ENCODE measurements at places on chromosomes 7 and 10.
A peak's percentile ranks its signal among the peaks of the same experiment; 100 is the strongest.

GRCh38 chr10:70381471-70382421 is 679 bp downstream of the LRRC20 start:
- DNase-seq = no peak

GRCh38 chr7:29345590-29345989 is 151.0 kb downstream of the CHN2 start:
- no peak for DNase-seq

- DNase-seq = no peak
These were observed 88.3 kb upstream of the CACUL1 start for GRCh38 chr10:118842843-118843624.

DNA sequence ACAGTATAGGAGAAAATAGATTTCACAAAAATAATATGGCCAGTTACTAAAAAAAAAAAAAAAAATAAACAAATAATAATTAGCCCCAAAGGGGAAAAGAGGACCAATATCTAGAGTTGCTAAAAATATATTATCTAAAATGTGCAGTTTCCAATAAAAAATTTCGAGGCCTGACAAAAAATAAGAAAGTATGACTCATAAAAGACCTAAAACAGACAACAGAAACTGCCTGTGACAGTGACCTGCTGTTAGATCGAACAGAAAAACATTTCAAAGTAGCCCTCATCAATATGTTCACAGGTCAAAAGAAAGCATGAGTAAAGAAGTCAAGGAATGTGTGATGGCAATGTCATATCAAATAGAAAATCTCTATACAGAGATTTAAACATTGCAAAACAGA is 11.8 kb upstream of the TSPAN12 start:
- DNase-seq = no peak

- DNase-seq = no peak
These were observed 42.8 kb downstream of the HERPUD2 start for GRCh38 chr7:35652124-35652523.

DNA sequence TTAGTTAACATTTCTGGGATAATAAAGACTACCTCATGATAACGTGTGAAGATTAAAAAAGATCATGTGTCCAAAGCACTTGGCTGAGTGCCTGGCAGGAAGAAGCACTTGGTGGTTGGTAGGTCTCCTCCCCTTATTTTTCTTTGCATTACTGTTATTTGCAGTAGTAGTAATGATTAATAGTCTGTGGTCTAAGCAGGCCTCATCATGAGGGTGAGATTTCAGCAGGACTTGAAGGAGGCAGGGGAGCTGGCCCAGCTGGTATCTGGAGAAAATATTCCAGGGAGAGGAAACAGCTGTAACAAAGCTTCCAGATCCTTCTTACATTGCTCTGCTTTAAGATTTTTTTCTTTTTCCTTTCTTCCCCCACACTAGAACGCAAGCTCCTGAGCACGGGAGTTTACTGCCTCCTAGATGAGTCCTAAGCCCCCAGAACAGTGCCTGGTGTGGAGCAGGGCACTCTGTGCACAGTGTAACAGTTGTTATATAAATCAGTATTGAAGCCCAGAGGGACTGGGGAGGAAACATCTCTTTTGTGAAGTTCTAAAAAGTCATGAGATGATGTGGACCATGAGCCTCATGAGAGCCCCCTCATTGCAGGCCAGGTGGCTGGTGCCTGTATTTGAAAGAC is 31.1 kb upstream of the RHEB start:
- no peak for DNase-seq

DNA sequence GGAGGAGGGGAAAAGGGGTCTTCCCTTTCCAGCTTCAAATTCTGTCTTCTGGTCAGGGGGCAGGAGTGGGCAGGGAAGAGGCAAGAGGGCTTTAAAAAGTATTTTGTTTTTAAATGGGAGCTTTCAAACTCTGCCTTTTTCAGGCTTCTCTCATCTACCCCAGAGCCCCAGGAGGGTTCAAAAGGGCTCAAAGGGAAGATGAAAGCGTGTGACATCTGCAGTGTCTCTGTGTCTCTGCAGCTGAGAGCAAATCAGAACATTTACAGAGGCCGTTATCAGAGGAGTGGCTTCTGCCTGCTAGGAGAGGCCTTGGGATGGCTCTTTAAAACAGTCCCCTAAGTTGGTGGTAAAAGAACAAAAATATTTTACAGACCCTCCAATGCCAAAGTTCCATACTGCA is 30.3 kb downstream of the TRIM8 start:
- DNase-seq = no peak

- DNase-seq = no peak
These were observed 192.6 kb downstream of the CFTR start for GRCh38 chr7:117672453-117672852.

GRCh38 chr10:33982995-33983394 is 648.5 kb upstream of the NRP1 start:
- no peak for DNase-seq

DNA sequence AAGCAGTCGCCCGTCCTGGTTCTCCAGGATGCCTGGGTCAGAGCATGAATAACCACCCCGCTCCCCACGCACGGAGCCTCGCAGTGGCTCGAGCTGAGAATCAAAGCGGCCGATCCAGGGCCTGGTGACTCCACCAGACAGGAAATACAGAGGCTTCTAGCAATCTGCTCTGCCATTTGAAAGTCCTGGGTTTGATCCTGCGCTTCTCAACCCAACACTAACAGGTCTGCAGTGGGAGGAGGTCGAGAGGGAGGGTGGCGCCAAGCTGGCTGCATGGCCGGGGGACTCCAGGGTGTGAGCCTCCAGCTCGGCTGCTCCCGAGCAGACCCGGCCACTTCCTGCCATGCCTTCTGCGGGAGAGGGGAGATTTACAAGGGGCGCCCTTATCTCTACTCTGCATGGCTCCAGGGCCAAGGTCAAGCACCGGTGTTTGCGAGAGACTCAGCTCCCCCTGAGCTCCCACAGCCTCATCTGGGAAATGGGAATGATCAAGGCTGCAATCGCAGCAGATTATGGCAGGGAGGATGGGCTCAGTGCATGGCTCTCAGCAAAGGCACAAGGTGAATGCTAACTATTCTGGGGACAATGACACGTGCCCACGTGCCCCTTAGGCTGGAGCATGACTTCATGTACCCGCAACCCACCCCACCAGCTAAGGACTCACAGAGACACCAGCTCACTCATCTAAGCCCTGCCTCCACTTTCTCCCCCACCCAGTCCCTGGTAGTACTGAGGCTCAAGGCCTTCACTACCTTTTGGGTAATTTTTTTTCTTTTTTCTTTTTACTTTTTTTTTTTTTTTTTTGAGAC is 73.9 kb upstream of the TNRC18 start:
- DNase-seq = no peak

DNA sequence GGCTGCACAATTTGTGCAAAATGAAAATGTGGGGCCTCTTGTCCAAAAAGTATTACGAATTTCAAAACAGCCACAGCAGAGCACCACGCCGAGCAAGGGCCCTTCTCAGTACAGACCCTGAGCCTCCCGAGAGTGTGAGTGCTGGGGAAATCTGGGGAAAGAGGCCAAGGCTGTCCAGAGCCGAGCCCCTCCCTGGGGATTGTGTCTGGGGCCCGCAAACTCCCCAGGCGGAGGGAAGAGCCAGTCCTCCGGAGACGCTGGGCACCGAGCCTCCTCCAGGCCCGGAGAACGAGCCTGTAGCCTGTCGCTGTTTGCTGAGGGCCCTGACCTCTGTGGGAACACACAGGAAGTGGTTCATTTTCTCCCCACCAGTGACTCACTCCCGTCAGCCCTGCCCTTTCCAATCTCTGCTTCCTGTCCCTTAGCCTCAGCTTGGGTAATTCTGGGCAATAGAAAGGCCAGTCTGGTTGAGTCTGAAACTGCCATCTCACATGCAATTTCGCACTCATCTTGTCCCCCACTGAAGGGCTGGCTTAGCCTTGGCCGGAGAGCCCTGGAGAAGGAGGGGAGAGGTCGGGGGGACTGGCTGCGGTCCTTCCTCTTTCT is 19.5 kb upstream of the GNA12 start:
- DNase-seq = peak; percentile 12

DNA sequence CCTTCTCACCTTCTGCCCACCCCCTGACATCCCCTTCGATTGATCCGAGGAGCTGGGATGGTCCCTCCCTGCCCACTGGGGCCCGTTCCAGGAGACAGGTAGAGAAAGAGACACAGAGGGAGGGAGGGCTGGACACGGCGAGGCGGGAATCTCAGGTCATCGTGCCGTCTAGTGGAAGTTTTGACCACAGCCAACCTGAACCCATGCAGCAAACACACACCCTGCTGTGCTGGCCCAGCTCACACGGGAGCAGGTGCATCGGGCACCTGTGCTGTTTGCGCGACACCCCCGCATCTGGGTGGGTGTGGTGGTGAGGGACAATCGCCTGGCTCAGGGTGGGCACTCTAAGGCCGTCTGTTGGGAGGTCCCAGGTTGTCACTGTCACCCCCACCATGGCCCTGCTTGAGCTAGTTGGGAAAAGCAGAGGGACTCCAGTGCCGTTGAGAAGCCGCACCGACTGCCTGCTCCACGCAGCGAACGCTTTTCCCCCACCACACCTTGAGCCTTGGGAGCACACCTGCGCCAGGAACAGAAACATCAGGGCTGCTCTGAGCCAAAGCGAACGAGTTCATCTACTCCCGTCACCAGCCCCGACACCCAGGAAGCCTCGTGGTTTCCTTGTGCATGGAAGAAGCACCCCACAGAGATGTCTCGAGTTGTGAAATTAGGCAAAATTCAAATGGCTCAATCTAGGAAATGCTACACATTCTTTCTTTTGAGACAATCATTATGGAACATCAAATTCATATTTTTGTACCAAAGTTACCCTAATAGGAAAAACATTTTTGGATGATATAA is 285.8 kb downstream of the DNAJB6 start:
- DNase-seq = no peak

GRCh38 chr10:78937393-78937792 is 131.4 kb upstream of the ZMIZ1 start:
- DNase-seq = no peak

DNA sequence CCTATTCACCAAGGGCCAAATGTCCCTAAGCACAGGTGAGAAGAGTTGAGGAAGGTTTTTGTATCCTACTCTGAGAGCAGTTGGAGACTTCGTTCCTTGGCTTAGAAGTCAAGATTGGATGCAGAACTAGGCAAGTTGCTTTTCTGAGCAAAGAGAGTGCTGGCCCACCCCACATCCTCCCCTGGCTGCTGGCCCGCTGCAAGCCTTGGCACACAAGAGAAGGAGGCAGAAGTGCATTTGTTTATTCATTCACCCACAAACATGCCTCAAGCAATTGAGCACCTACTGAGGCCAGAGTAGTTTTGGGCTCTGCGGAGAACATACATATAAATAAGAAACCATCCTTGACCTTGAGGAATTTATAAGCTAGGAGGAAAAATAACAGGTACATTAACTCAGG is 318.9 kb downstream of the KCNMA1 start:
- DNase-seq = no peak

DNA sequence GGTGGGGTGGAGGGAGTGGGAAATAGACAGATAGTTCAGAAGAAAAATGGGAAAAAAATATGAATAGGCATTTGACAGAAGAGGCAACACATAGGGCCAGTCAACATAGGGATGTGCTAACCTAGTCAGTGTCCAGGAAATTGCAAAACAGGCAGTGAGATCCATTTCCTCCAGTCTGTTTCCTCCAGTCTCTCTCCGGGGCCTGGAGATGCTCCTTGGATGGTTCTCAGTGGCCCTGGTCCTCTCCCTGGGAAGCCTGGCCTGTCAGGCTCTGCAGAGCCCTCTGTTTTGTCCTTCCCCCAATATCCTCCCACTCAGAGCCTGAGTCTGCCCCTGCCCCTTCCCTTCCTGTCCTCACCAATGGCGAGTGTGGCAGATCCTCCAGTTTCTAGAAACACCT is 52.6 kb downstream of the SYPL1 start:
- no peak for DNase-seq

DNA sequence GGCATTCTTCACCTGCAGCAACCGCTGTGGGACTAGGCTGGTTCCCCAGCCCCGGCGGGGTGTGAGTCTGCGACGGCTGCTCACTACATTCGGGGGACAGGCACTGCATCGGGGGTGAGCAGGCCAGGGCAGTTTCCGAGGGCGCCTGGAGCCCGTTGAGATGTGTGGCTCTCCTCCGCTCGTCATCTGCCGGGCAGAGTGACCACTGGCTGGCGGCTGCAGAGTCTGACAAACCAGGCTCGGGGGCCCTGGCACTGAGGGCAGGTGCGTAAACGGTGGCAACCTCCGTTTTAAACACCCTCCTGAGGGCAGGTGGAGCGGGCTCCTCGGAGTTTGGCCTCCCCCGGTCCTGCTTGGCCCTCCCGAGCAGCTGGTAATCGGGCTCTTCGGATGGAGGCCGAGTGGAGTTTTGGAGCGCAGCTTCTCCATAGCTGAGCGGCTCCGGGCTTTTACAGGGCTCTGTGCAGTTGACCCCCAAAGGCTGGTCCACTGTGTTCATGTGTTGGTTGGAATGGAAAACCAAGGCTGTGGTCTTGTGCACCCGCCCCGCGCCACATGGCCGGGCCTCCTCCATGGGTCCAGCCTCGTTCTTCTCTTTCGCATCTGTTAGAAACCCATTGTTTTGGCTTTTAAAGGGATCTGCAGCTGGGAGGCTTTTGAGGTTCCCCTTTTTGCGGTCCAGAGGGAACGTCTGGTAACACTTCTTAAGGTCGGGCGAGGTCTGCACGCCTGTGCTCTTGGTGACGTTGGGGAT is 20.9 kb downstream of the INSYN2A start:
- no peak for DNase-seq

GRCh38 chr7:31337002-31337565 is 3.4 kb downstream of the NEUROD6 start:
- no peak for DNase-seq

GRCh38 chr10:96719850-96720421 is 378 bp downstream of the PIK3AP1 start:
- DNase-seq = peak; percentile 4

- no peak for DNase-seq
These were observed 24.5 kb upstream of the SLC26A3 start for GRCh38 chr7:107827501-107827900.

GRCh38 chr10:10293481-10293951 is 724.2 kb upstream of the CELF2 start:
- no peak for DNase-seq

- DNase-seq = no peak
These were observed 88.2 kb downstream of the ELFN1 start for GRCh38 chr7:1758028-1758858.

DNA sequence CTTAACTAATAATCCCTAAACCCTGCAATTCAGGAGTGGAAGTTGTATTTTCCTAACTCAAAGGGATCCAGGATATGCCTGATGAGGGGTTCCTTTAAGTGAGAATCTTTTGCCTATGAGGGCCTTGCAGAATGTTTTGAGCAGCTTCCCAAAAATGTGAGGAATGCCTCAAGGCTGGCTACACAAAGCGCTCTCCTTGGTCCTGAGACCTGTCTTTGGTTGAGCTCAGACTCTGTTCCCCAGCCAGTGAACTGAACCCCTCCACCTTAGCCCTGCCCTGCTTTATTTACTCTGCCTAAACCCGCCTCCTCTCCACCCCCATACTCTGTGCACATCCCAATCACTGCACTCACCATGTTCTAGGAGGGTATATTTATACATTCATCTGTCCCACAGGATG is 108.6 kb downstream of the NRCAM start:
- no peak for DNase-seq
